ENCODE measurements at places on chromosomes 7 and 10. TPM values are rescaled to one million over a fixed set of nuclear protein-coding genes. Genes with fewer than 3 reads are reported as not detected.

- DNase-seq, result no peak
These were observed 1.2 kb downstream of the PURB start for GRCh38 chr7:44883961-44884620.

DNA sequence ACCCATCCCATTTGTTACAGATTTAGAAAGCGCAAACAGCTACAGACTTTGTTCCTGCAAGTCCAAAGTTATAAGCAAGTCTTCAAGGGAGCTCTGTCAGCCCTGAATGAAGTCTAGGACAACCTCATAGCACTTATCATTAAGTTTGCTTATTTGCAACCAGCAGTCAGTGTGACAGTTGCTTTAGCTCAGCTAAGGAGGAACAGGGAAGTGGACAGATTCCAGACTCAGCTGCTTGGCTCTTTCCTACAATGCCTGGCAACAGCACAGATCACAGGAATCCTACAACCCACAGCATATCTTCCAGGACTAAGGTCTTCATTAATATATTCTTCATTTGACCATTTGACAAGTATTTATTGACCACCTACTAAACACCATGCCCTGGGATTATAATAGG is 17.4 kb upstream of the KIF5B start:
- no peak for DNase-seq

DNA sequence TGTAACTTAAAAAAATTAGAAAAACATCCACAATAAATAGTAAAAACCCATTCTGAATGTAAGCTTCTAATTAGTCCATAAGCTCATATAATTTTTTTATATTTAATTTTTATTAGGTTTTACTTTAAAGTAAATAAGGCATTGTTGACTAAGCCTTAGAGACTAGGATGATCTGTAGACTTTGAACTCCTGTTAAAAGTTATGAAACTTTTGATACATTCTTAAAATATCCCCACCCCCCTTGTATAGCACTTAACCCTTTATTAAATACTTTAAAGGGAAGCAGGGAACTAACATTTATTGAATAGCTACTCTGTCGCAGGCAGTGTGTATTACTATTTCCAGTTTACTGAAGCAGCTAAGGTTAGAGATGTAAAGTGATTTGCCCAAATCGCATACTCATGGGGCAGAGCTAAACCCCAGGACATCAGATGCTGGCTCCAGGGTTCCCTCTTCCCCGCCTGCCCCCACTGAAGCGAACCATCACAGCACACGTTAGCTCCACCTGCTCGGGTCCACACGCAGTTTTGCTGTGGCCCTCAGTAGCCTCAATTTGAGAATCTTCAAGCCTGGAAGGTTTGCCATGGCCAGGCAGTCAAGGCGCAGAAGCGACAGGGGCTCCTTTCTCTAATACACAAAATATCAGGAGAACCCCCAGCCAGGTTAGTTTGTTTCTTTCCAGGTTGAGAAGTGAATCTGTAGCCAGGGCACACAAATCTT is 762 bp downstream of the PON1 start:
- no peak for DNase-seq

- DNase-seq, result no peak
These were observed 243.5 kb upstream of the LRGUK start for GRCh38 chr7:133883591-133883990.

- DNase-seq, result no peak
These were observed 41.9 kb upstream of the NXPH1 start for GRCh38 chr7:8391353-8392062.

DNA sequence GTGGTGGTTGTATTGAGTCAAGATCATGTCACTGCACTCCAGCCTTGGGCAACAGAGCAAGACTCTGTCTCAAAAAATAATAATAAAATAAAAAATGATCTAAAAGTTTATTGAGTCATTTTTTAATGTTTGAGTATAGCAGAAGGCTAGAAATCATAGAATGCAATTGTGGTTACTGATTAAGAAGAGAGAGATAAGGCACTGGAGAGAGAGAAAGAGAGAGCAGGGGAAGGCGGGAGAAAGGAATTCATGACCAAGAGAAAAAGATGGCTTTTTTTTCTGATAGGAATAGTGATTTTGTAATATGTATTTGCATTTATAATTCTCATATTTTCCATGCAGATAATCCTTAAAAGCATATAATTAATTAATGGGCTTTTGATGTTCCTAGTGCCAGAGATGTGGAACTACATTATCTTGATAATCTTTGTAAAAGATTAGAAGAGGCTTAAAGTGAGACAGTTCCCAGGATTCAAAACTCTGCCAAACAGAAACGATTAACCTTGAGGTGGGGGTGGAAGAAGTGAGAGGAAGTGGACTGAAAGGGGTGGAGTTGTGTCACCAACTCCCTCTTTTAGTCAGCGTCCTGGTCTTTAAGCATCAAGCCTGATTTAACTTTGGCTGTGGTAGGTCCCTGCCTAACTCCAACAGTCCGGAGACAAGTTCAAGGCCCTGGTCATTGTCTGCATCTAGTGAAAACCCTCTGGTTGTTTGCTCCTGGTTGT is 76.2 kb downstream of the CHN2 start:
- DNase-seq, result no peak

GRCh38 chr7:41880107-41880506 is 177.2 kb upstream of the INHBA start:
- DNase-seq, result no peak

- no peak for DNase-seq
These were observed 44.9 kb downstream of the DRGX start for GRCh38 chr10:49350846-49351532.

- no peak for DNase-seq
These were observed 173.1 kb downstream of the MYOF start for GRCh38 chr10:93309062-93309461.

DNA sequence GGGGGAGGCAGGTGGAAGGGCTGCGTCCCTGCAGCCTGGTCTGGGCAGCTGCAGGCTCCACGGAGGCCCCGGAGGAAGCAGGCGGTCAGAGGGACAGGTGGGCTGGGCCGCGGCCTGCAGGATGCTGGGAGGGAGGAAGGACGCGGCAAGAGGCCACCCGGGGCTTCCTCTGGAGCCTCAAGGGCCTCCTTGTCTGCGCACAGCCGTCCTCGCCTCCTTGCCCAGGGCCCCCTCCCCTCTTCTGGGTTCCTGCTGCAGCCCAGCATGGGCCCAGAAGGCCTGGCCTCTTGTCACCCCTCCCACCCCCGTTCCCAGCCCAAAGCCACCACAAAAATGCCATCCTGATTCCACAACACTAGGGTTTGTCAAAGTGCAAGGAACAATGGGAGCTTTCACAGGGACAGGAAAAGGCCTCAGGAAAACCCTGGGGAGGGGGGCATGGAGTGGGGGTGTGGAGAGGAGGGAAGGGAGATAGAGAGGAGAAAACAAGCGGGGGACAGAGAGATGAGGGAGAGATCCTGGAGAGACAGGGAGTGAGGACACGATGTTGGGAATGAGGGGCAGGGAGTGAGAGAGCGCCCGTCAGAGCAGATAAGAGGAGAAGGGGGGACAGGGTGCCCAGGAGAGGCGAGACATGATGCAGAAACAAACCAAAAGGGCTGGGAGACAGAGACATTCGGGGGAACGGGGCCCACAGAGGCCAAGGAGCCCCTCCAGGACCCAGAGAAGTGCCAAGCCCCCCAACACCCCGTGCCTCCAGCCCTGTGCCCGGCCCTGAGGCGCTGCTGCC is 41.8 kb downstream of the ZCCHC24 start:
- no peak for DNase-seq

GRCh38 chr10:75028748-75029147 is 82.7 kb upstream of the SAMD8 start:
- DNase-seq, result no peak

- no peak for DNase-seq
These were observed 132.6 kb downstream of the SMURF1 start for GRCh38 chr7:99011341-99011705.

GRCh38 chr7:67823345-67823744 is 826.7 kb downstream of the TYW1 start:
- DNase-seq, result no peak

DNA sequence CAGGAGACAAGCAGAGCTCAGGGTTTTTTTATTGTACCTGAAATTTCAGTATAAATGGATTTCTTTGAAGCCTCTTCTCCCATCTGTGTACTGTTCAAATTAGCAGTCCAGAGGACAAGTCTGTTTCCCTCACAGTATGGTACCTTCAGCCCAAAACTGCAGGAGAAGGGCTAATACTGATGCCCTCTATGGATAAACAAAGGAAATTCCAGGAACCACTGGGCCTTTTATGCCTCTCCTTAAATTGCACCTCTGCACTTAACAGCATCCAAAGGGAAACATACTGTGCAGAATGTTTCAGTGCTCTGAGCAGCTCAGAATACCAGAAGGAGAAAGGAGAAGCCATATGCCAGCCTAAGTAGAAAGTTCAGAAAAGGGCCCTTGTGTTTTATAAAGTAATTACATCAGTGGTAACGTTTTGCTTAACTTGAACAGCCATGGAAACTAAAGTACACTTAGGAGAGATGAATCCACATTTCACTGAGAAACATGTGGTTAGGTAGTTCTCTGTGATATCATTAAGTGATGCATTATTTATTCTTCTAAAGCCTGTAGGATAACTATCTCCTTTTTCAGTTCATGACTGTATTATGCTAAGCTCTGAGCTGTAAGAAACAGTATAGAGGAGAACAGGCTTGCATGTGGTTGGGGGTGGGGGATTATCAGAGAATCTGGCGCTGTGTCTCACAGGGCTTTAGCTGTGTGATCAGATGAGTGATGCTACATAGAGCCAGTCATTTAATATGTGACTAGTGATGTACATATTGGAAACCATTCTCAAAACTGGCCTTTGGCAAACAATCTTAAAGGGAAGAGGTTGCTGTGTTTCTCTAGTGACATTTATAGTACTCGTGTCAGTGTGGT is 111.3 kb downstream of the POU6F2 start:
- DNase-seq, result no peak

Gene FKBP6
- polyA plus RNA-seq, result 0.25 TPM

Gene BMPR1A
- polyA plus RNA-seq, result 85.4 TPM

Gene PTPN20
- 1.8 TPM for polyA plus RNA-seq

Gene GFRA1
- polyA plus RNA-seq, result 32.3 TPM

Gene GSTO2
- polyA plus RNA-seq, result 32.1 TPM

Gene IFIT1B
- 0.12 TPM for polyA plus RNA-seq

Gene COL26A1
- 20.8 TPM for polyA plus RNA-seq

Gene ABCA13
- polyA plus RNA-seq, result 0.86 TPM
